ENCODE measurements at places on chromosomes 6 and 20. TPM values are rescaled to one million over a fixed set of nuclear protein-coding genes. Genes with fewer than 3 reads are reported as not detected.

TOMM6 gene
- 154 TPM for total RNA-seq

GSTA3 gene
- total RNA-seq, result 0.49 TPM

KIAA1755 gene
- total RNA-seq, result 0.67 TPM

TFAP2D gene
- not detected for total RNA-seq

ISM1 gene
- total RNA-seq, result 2.3 TPM

RGS17 gene
- total RNA-seq, result not detected

SIRPB1 gene
- total RNA-seq, result 20.6 TPM

LSM2 gene
- 21.9 TPM for total RNA-seq

REM1 gene
- 2.4 TPM for total RNA-seq

LYRM2 gene
- total RNA-seq, result 16.9 TPM

APCDD1L gene
- total RNA-seq, result not detected

TRMT11 gene
- 23.9 TPM for total RNA-seq

TEAD3 gene
- total RNA-seq, result 24.1 TPM

MCHR2 gene
- total RNA-seq, result not detected

GNMT gene
- total RNA-seq, result 7.8 TPM

CGAS gene
- 15.7 TPM for total RNA-seq

RSPO3 gene
- total RNA-seq, result 1.3 TPM

C20orf202 gene
- total RNA-seq, result 1.7 TPM

XKR7 gene
- total RNA-seq, result not detected

CLPSL1 gene
- total RNA-seq, result not detected

SLC26A8 gene
- total RNA-seq, result 0.91 TPM

C6orf52 gene
- total RNA-seq, result 1.6 TPM

SPATS1 gene
- total RNA-seq, result not detected

ZSCAN16 gene
- 4.6 TPM for total RNA-seq

EYA2 gene
- 0.66 TPM for total RNA-seq

FAM120B gene
- 30.2 TPM for total RNA-seq

SLC22A1 gene
- total RNA-seq, result 4.2 TPM

TMEM30A gene
- total RNA-seq, result 155 TPM

RFX6 gene
- total RNA-seq, result not detected

WFDC13 gene
- total RNA-seq, result not detected

TTBK1 gene
- total RNA-seq, result not detected

CCNC gene
- 73.4 TPM for total RNA-seq

DUSP15 gene
- total RNA-seq, result 0.69 TPM

APOBEC2 gene
- total RNA-seq, result not detected

EPB41L1 gene
- total RNA-seq, result 104 TPM
